T-helper 2 cell (primary cell): ENCODE measurements at places on chromosomes 13 and 19.

DNA sequence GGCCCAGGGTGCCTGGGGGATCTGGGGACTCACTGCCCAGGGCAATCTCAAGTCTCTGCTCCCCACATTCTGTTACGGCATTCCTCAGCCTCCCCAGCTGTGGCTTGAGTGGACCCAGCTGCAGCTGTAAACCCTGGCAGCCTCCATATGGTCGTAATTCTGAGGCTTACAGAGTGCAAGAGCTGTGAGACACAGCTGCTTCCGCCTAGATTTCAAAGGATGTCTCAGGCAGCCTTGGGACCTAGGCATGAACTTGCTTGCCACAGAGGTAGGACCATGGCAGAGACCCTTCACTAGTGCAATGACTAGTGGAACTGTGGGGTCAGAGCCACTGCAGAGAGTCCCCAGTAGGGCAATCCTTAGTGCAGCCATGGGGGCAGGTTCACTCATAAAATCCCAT lies 297.5 kb downstream of the ENOX1 start:
- DNase-seq = no peak

DNA sequence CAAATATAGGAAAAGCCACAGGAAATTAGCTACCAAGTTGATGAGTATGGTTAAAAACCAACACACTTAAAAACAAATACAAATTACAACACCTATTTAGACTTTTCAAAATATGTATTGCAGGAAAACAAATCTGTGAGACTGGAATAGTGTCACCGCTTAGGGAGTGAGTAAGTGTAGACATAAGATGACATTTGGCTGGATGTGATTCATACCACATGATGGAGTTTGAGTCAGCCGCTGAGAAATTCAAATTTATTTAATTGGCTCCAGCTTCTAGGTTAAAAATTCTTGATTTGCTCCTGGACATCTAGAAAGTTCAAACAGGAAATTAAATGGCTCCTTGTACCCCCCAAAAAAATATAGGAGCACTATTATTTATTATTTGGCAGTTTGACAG lies 531.7 kb downstream of the SLITRK1 start:
- DNase-seq = no peak

- no peak for DNase-seq
Measured at GRCh38 chr13:105368781-105369180, 1166.7 kb downstream of the EFNB2 start.

DNA sequence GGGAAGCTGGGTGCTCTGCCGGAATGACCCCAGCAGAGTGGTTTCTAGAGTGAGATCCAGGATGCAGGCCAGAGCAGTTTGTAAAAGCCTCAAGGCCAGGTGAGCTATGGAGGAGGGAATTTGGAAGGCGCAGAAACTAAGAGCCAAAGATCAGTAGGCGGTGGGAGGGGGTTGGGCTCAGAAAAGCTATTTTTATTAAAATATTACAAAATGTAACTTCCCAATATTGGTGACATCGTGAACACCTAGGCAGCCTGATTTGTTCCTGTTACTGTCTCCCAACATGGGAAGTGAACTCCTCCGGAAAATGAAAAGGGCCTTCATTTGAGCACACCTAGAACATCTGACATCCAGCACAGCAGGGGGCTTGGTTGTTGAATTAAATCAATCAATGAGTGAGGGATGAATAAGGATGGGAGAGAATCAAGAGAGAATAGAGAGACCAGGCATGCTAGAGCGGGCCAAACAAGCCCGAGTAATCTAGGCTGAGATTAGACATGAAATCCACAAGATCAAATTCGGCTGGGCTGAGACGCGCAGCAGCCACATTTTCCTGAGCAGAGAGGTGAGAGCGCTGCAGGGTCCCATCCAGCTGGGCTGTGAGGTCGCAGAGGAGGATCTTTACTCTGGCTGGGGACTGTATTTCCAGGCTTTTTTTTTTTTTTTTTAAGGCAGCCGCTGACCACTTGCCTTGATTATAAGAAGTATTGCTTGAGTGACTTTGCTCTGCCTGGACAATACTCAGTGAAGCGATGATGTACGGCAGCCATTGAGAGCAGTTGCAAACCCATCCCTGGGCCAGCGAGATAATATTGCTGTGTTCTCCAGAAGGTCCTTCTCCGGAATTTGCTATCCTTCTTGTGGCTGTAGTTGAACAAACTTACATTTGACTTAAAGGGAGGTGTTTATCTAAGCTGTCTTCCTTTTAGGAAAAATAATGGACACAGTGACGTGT lies 178.0 kb upstream of the KL start:
- no peak for DNase-seq

DNA sequence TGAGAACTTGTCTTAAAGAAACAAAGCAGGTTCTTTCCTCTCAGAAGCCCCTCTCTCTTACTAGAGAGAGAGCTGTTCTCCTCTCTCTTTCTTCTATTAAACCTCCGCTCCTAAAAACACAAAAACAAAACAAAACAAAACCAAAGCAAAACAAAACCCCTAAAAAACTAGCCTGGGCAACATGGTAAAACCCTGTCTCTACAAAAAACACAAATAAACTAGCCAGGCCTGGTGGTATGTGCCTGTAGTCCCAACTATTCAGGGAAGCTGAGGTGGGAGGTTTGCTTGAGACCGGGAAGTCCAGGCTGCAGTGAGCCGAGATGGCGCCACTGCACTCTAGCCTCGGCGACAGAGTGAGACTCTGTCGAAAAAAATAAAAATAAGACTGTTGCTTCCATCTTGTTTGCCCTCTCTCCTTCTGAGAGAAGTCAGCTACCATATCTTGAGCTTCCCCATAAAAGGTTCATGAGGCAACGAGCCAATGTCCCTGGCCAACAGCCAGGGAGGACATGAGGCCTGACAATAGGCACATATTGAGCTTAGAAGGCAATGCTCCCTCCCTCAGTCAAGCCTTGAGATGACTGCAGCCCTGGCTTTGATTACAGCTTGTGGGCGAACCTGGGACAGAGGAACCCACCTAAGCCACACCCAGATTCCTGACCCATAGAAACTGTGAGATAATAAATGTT lies 17.5 kb upstream of the FLT3 start:
- no peak for DNase-seq

GRCh38 chr13:80361883-80362327 lies 21.0 kb upstream of the SPRY2 start:
- no peak for DNase-seq

DNA sequence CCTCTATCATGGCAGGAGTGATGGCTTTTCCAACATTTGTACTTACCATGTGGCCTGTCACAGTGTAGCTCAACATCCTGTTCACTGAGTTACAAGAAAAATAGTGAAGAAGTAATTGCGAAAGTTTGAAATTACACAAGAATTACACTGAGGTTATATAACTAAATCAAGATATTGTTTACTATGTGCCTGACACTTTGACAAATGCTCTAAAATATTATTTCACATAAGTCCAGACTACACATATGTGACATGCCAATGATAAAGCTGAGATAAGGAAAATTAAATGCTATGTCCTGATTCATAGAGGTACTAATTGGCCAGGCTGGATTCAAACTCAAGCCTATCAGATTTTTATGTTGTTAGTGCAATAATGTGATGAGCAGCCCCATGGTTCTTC lies 451.7 kb downstream of the PCDH9 start:
- DNase-seq = no peak

DNA sequence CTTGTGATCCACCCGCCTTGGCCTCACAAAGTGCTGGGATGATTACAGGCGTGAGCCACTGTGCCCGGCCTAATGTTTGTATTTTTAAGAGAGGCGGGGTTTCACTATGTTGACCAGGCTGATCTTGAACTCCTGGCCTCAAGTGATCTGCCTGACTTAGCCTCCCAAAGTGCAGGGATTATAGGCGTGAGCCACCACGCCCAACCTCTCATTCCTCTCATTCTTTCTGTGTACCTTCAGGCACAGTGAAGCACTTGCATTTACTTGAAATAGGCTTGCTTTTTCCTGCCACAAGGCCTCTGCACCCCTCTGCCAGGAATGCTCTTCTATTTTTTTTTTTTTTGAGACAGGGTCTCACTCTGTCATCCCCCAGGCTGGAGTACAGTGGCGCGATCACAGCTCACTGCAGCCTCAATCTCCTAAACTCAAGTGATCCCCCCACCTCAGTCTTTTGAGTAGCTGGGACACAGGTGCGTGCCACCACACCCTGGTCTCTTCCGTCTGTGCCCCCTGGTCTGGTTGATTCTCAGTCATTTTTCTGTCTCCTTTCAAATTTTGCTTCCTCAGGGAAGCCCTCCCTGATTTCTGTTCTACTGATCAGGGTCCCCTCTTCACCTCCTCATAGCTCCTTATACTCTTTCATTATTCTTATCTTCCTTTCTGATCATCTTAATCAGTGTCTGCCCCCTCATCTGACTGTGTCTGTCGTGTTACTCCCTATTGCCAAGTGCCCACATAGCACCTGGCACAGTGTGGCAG lies 15.1 kb downstream of the ACTMAP start:
- no peak for DNase-seq

GRCh38 chr19:56988299-56988698 lies 131.5 kb upstream of the USP29 start:
- no peak for DNase-seq

DNA sequence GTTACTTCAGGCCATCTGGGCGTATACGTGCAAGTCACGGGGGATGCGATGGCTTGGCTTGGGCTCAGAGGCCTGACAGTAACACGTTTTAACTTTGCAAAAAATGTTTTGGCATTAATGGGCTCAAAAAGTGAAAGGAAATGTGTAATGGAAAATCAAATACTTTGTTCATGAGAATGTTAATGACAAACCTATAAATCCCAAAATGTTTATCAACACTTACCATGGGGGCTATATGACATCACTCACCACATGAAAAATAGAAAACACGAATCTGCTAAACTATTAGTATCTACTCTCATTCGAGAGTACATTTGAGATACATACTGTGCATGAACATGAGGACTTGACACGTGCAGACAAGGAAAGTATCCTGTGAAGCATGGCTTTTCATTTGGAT lies 91.7 kb downstream of the FAM216B start:
- DNase-seq = no peak

DNA sequence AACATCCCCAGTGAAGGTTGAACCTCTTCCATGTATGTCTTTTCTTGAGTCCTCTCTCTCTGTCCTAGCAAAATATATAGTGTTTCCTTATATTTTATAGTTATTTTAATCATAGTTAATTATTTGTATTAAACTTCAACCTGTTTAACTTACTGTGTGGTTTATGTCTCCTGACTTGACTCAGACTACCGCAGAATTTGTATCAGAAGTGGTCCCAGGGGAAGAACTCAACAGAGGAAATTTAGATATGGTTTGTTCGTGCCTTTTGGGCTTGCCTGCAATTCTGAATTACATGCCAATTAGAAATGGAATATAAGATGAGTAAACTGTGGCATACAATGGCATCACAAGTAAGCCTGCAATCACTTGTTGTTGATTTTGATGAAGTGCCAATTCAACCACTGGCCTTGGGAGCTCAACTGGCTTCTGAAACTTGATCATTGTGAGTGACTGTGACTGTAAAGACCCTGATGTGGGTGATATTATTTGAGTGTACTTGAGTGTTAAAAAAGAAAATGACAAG lies 1459.5 kb upstream of the PCDH20 start:
- DNase-seq = no peak

DNA sequence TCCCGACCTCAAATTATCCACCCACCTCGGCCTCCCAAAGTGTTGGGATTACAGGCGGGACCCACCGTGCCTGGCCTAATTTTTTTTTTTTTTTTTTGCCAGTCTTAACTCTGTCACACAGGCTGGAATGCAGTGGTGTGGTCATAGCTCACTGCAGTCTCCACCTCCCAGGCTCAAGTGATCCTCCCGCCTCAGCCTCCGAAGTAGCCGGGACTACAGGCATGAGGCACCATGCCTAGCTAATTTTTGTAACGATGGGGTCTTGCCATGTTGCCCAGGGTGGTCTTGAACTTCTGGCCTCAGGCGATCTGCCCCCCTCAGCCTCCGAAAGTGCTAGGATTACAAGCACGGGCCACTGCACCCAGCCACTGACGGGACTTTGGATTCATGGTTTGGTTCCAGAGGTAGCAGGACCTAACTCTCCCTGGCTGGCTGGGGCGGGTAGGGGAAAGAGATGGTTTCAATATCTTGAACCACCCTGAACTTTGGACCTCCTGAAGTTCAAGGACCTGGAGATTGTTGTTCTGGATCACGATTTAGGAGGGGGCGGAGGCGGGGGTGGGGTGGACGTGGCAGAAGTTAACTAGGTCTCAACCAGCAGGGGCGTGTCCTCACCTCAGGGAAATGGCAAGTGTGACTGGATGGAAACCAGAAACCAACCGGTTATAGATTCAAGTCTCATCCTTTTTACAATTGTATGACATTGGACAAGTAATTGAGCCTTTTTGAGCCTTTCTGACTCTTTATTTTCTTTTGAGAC lies 40.8 kb downstream of the IER2 start:
- no peak for DNase-seq

- DNase-seq = no peak
Measured at GRCh38 chr19:10554760-10555609, 10.8 kb downstream of the KRI1 start.

- DNase-seq = no peak
Measured at GRCh38 chr19:51391073-51391611, 751 bp upstream of the C19orf84 start.

GRCh38 chr13:48559638-48560320 lies 26.9 kb upstream of the RCBTB2 start:
- DNase-seq = no peak

GRCh38 chr13:39768962-39769361 lies 113.5 kb downstream of the COG6 start:
- DNase-seq = no peak
